Erythroblast (primary cell): ENCODE measurements at places on chromosomes 12 and 14.
A peak's percentile ranks its signal among the peaks of the same experiment; 100 is the strongest.

GRCh38 chr12:111417784-111418593 lies 12.3 kb downstream of the SH2B3 start:
- no peak for DNase-seq

DNA sequence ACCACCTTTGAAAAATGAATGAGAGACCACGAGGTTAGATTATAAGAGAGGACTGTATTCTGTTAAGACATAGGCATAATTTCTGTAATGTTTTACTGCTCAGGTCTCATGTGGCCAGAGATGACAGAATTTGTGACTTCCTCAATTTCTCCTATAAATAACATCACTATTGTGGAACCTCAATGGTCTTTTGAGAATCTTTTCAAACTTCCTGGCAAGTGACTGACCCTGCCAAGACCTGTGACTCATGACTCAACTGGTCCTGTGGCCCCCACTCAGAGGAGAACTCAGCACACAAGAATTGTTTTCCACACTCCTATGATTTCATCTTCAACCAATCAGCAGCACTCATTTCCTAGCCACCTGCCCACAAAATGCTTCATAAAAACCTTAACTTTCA lies 508.2 kb upstream of the ATP2B1 start:
- DNase-seq = no peak

DNA sequence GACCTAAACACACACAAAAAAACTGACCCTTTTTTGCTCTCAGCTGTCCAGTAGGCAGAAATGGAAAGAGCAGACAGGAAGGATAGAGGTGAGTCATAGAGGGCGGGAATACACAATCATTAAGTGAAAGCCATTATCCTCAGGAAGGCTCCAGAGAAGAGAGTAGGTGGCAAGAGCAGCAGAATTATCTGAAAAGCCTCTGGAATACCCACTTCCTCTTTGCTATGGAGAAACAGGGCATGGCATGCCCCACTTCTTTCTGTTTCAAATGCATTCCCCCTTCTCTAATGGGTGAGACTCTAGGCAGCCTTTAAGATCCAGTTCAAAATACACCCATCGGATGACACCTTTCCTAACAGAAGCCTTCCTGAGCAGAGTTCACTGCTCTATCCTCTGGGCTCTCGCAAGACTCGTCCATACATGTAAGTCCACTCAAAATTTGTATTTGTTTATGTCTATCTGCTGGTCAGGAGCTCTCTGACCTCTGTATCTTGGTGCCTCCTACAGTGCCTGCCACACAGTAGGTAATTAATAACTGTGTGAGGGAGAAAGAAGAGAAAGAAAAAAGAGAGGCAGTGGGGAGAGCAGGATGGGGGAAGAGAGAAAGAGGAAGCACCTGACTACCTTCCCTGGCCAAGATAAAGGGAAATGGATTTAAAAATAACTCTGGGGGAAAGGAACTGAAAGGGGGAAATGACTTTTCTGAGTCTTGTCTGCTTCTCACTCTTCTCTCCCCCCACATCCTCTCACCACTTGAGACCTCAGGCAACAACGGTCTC lies 8.5 kb downstream of the KLHL33 start:
- no peak for DNase-seq

DNA sequence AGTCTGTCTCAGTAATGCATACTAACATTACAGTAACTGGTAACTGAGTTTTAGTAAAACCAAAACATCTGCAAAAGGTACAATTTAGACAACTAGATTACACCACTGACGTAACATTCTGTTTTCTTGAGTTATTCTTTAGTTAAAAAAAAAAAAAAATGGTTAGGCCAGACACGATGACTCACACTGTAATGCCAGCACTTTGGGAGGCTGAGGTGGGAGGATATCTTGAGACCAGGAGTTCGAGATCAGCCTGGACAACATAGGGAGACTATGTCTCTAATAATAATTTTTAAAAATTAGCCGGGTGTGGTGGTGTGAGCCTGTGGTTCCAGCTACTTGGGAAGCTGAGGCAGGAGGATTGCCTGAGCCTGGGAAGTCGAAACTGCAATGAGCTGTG lies 34.1 kb downstream of the AP5M1 start:
- no peak for DNase-seq

GRCh38 chr12:132170094-132170636 lies 25.9 kb downstream of the NOC4L start:
- DNase-seq = no peak

DNA sequence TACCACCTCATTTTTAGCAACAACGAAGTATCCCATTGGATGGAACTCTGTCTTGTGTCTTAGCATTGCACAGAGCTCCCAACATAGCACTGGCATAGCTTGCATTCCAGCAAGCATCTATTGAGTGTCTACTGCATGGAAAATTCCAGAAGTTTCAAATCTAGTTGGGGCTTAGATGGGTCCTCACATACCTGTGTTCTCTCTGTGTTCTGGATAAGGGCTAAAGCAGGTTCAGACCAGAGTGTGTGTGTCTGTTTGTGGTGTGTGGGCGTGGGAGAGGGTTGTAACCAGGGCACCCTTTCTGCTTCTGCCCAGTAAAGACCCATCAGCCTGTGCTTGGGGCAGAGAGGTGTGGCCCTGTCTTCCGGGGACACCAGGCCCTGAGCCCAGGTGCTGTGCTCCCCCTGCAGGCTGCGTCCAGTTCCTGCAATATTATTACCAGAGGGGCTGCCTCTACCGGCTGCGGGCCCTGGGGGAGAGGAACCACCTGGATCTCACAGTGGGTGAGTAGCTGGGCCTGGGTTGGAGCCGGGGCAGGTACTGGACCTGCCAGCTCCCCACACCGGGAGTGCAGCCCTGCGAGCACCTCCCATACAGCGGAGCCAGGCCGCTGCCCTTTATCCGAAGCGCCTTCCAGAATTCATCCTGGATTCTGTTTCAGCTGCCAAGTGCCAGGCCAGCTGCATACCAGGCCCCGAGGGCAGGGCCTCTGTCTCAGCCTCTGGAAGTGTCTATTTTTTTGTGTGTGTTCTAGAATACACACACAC lies 20.3 kb downstream of the RHOF start:
- DNase-seq = peak; percentile 91

DNA sequence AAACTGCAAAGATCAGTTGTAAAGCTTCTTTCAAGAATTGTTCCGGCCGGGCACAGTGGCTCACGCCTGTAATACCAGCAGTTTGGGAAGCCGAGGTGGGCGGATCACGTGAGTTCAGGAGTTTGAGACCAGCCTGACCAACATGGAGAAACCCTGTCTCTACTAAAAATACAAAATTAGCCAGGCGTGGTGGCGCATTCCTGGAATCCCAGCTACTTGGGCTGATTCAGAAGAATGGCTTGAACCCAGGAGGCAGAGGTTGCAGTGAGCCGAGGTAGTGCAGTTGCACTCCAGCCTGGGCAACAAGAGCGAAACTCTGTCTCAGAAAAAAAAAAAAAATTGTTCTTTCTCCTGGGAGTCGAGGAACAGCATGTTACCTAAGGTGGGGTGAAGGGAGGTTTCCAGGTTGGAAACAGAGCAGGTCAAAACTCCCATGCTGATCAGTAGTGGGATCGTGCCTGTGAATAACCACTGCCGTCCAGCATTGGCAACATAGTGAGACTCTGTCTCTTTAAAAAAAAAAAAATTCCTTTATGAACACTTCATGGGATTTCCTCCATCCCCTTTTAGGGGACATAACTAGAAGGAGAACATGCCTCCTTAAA lies 13.9 kb downstream of the FBXO34 start:
- DNase-seq = no peak

- peak; percentile 53 for DNase-seq
These were observed 24.3 kb upstream of the HSPB8 start for GRCh38 chr12:119154435-119154818.

GRCh38 chr12:19138551-19138950 lies 9.0 kb downstream of the PLEKHA5 start:
- DNase-seq = no peak
